ENCODE measurements at places on chromosomes 5 and 9.

- no peak for DNase-seq
Observed at GRCh38 chr9:116074658-116075057, 78.9 kb upstream of the PAPPA start.

GRCh38 chr5:22488427-22488826 lies 364.7 kb downstream of the CDH12 start:
- DNase-seq, result no peak

DNA sequence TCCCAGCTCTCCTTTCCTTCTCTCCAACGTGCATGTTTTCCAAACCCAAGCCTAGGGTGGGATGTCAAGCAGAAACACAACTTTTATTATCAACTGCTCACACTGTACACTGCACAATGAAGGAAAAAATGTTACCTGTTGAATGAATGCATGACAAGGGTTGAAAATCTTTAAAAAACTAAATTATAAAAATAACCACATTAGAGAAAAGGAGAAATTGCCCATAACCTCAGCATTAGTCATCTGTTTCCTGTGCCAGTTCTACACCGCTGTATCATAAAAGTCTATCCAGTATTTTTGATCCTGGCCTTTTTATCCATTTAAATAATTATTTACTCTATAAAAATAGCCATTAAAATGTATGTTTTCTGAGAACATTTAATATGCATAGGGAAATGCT lies 101.1 kb downstream of the APBA1 start:
- no peak for DNase-seq

DNA sequence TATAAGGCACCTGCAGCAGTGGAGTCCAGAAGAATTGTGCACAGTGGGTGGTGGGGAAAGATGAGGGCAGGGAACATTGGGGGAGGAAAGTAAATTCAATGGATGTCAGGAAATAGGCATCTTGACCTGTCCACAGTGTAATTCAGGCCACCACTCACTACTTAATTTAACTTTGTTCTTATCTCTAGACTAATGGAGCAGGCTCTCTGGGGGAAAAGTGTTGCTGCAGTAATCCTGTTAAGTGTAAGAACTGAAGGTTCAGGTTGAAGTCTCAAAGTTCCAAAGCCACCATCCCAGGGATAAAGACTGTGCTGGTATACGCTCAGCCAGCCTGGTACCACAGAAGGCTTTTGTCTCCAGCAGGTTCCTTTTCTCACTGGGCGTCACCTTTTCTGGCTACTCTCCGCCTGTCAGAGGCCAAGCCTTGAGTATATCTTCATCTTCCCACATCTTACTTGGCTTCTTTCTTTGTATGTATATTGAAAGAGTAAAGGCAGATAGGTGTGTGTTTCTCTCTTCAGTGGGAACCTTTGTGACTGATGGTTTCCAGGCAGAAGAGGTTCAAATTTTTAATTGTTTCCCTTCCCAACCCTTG lies 150.9 kb upstream of the DMRT1 start:
- DNase-seq, result no peak

- DNase-seq, result no peak
Observed at GRCh38 chr9:118721923-118722322, 647.3 kb downstream of the BRINP1 start.

DNA sequence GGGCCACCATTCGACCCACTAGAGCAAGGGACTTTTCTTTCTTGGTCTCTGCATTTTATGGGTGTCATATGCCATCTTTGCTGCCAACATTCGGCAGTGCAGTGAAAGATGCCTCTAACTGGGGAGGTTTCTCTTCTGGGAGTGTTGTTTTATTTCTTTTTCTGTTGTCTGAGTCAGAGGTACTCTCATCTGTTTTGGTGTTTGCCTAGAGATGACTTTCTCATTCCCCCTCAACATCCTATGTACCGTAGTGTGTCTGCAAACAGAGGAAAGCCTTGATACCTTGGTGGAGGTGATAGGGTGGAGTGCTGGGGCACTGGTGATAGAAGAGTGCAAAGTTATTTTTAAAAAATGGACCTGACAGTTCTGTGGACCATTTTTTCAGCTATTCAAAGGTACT lies 182.1 kb downstream of the ARHGAP26 start:
- no peak for DNase-seq

GRCh38 chr5:122916490-122916889 lies 71.1 kb downstream of the SNX24 start:
- no peak for DNase-seq

GRCh38 chr5:118937393-118938061 lies 50.8 kb downstream of the DTWD2 start:
- DNase-seq, result no peak

DNA sequence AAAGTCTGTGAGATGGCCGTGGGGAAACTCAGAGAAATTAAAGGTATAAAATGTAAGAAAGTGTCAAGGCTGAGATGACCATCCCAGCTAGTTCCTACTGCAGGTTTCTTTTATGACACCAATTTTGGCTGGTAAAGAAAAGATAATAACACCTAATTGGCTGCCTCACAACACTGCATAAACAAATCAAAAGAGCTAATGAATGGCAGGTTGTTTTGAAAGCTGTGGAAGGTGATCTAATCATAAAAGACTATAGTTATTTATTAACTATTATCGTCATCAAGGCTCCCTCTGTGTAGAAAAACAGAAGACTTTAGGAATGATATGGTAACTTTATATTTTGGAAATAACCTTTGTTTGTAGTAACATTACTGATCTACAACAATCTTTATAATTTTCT lies 3.5 kb upstream of the SPINK5 start:
- DNase-seq, result no peak

DNA sequence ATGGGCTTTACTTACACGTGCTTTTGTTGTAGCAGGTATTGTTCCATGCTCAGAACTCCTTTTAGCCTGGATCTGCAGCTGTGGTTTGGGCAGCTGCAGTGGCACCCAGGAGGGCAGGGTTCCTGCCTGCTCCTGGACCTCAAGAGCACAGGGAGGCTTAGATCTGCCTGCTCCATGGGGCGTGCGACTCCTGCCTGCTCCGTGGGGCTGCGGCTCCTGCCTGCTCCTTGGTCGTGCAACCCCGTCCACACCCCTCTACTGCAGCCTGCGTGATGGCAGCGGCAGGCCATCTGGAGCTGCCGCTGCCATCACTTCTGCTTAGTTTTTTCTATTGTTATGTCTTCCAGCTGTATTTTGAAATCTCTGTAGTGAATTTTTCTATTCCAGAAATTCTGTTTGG lies 11.7 kb upstream of the UGT3A2 start:
- no peak for DNase-seq

GRCh38 chr9:33190021-33190705 lies 23.0 kb upstream of the B4GALT1 start:
- no peak for DNase-seq

DNA sequence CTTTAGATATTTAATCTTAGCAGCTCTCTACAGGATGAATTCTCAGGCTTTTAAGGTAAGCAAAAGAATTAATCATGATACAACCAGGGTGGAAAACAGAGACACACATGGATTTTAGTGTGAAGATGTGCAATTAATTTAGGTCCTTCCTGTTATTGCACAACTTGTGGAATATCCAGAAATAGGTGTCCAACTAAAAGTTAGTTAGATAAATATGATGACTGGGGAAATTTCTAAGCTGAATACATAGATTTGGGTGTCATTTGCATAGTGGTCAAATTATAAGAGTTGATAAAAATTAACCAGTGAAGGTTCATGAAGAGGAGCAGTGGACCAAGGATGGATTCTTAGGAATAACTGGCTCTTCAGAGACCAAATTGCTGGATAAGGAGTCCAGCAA lies 266.1 kb downstream of the PRR16 start:
- no peak for DNase-seq

DNA sequence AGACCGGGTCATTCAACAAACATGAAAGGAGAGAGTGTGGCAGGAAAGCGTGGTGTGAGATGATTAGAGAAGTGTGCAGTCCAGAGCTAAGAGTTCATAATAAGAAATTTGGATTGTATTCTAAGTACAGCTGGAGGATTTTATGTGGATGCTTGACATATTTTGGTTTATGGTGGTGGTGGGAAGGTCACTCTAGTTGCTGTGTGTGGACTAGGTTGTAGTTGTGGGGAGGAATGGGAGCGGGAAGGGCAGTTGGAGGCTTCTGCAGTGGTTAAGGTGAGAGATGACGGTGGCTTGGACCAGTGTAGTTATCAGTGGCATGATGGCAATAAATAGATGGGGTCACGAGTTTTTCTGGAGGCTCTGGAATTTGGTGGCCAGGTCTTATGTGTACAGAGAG lies 45.7 kb upstream of the GPR151 start:
- DNase-seq, result no peak

- no peak for DNase-seq
Observed at GRCh38 chr9:131743501-131743900, 3.6 kb upstream of the RAPGEF1 start.

DNA sequence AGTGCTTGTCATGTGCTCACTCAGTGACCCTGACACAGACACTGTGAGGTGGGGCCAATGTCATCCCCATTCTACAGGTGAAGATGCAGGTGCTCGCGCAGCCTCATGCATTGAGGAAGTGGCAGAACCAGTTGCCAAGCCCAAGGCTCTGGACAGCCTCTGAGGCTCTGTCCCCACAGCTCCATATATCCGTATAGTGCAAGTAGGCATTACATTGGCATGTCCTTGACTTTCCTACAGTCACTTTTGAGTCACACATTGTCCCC lies 58.8 kb upstream of the ANGPTL2 start:
- no peak for DNase-seq

DNA sequence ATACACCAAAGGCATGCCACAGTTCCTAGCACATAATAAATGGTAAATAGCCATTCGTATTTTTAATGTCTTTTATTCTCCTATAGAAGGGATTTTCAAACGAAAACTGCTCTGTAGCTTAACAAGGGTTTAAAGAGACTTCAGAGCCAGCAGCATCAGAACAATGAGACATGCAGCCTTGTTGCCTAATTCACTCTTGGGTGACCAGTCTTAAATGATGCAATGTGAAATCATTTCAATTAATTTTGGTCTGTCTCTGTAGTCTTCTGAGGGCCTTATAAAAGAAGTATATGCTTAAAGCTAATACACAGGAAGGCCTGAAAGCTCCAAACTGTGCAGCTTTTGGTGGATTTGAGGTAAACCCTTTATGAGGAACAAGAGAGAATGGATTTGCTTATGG lies 888.8 kb upstream of the WWC1 start:
- no peak for DNase-seq

DNA sequence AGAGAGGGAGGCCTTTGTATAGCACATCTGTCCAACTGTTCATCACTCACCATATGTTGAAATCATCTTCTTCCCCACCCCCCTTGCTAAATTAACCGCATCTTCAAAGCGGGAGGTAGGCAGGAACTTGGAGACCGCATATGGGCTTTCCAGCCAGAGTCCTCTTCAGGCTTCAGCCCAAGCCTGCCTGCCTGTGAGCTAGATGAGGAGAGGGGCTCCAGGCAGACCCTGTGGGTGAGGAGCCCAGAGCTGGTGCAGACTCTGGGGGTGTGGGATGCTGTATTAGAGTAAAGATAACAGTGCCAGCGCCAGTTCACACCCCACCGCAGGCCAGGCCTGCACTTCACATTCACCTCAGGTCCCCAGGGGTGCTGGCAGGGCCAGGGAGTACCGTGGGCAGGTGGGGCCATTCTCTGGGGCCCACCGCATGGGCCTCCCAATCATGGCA lies 16.2 kb downstream of the PRRC2B start:
- no peak for DNase-seq

- no peak for DNase-seq
Observed at GRCh38 chr9:22043928-22044327, 34.8 kb upstream of the CDKN2B start.

GRCh38 chr9:86600977-86601376 lies 246.8 kb upstream of the TUT7 start:
- no peak for DNase-seq

DNA sequence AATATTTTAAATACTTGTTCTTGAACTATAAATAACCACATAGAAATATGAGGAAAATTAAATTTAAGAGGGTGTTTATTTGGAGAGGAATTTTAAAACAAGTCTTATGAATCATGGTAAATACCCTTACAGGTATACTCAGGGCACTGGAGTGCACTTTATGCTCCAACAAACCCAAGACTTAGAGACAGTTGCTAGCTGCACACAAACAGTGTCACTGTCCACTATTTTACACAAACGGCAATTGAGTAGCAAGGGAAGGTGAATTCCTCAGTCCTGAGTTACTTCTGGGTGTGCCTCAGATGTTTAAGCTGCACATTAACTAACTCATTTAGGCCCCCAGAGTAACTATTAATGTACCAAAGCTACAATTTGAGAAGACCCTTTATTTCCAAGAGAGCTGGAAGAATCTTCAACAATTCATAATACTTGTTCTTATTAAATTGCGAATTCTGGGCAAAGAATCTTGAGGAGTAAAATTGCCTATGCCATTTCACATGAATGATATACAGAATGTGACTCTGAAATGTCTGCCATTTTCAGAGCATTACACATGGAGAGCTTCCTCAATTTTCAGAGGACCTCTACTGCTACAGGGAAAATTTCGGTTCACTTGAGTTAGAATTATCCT lies 371.2 kb downstream of the PDE4D start:
- no peak for DNase-seq

DNA sequence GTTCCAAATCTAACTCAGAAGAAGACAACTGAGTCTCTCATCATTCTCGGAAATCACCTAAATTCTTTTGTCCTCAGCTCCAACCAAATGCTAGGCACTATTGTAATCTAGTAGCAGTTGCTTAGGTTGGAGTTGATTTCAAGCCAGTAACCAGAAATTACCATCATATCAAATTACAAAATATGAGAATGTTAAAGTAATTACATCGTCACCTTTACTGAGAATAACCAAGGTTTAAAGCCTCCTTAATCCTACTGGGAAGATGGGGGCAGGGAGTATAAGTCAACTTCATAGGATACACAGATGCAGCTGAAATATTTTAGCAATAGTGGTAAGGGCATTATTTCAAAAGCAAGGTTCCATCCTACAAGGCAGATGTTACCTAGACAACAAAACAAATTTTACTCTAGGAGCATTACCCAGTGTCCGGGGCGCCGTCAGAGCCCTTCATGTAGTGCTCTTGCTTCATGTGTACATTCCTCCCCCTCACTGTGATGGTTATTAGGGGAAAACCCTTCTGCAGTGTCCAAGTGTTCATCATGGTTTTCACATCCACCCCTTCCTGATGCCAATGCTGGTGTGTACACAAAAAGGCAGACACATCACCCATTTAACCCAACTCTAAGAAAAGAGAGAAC lies 19.5 kb downstream of the ERAP1 start:
- no peak for DNase-seq

DNA sequence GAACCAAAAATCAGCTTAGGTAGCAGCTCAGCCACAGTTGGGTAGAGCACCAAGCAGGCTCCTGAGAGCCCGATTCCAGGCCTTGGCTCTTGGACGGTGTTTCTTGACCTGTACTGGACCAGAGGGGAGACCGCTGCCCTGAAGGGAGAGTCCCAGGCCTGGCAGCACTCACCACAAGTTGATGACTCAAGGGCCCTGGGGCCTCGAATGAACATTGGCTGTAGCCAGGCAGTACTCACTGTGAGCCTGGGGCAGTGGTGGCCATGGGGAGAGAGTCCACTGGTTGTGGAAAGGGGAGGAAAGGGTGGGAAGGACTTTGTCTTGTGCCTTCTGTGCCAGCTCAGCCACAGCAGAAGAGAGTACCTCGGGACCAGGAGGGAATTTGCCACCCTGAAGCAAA lies 166.1 kb downstream of the EDIL3 start:
- no peak for DNase-seq

GRCh38 chr5:158809310-158809850 lies 290.3 kb downstream of the EBF1 start:
- DNase-seq, result no peak

- DNase-seq, result no peak
Observed at GRCh38 chr5:140631831-140632365, 1.1 kb downstream of the CD14 start.

Data from amygdala (tissue), 56 donors.